ENCODE measurements at places on chromosomes 6 and 20. TPM values are rescaled to one million over a fixed set of nuclear protein-coding genes. Genes with fewer than 3 reads are reported as not detected.

IL17A gene
- total RNA-seq = not detected

CAP2 gene
- total RNA-seq = 2.6 TPM

LY6G6D gene
- total RNA-seq = not detected

RNF144B gene
- 77.1 TPM for total RNA-seq

ZNF335 gene
- 14.8 TPM for total RNA-seq

LAMP5 gene
- 0.34 TPM for total RNA-seq

TINAG gene
- not detected for total RNA-seq

TRMT11 gene
- 18.0 TPM for total RNA-seq

CCND3 gene
- total RNA-seq = 60.1 TPM

STX11 gene
- 17.2 TPM for total RNA-seq

DYNLT2 gene
- 0.74 TPM for total RNA-seq

TRIM40 gene
- total RNA-seq = not detected

APOM gene
- 0.37 TPM for total RNA-seq

TTLL9 gene
- not detected for total RNA-seq

TCP1 gene
- 356 TPM for total RNA-seq

LY6G6C gene
- not detected for total RNA-seq

ASIP gene
- not detected for total RNA-seq

C6orf15 gene
- not detected for total RNA-seq

SLC23A2 gene
- 25.0 TPM for total RNA-seq

COL9A3 gene
- total RNA-seq = 1.9 TPM

PLN gene
- not detected for total RNA-seq

ABHD16B gene
- not detected for total RNA-seq

COX4I2 gene
- total RNA-seq = not detected

GATA5 gene
- not detected for total RNA-seq

BCAS1 gene
- total RNA-seq = not detected

DPPA5 gene
- not detected for total RNA-seq

RRBP1 gene
- total RNA-seq = 123 TPM

YWHAB gene
- 137 TPM for total RNA-seq

MUC21 gene
- not detected for total RNA-seq

ZNF334 gene
- total RNA-seq = 0.34 TPM

HRH3 gene
- total RNA-seq = not detected

IP6K3 gene
- total RNA-seq = under 0.01 TPM

ENPP3 gene
- 0.19 TPM for total RNA-seq

SEMG1 gene
- total RNA-seq = not detected

BPIFB1 gene
- not detected for total RNA-seq

CST4 gene
- not detected for total RNA-seq

DDO gene
- 2.0 TPM for total RNA-seq

MOG gene
- total RNA-seq = not detected

RSPH4A gene
- total RNA-seq = 0.68 TPM

OOEP gene
- total RNA-seq = not detected

POU5F1 gene
- 0.68 TPM for total RNA-seq

ME1 gene
- total RNA-seq = 7.8 TPM

GRM1 gene
- total RNA-seq = not detected

HACE1 gene
- total RNA-seq = 19.8 TPM

HTR1E gene
- total RNA-seq = not detected

PRDM13 gene
- total RNA-seq = not detected

RHAG gene
- total RNA-seq = not detected

NCOA7 gene
- 111 TPM for total RNA-seq

MEI4 gene
- total RNA-seq = not detected

SYNDIG1 gene
- 0.17 TPM for total RNA-seq

ZMYND8 gene
- total RNA-seq = 59.4 TPM

ZNF165 gene
- 0.17 TPM for total RNA-seq

FOXA2 gene
- total RNA-seq = not detected

SAMD3 gene
- not detected for total RNA-seq

MAP7 gene
- 1.1 TPM for total RNA-seq

PSMG4 gene
- 33.5 TPM for total RNA-seq
